ENCODE measurements at places on chromosomes 6 and 20.

DNA sequence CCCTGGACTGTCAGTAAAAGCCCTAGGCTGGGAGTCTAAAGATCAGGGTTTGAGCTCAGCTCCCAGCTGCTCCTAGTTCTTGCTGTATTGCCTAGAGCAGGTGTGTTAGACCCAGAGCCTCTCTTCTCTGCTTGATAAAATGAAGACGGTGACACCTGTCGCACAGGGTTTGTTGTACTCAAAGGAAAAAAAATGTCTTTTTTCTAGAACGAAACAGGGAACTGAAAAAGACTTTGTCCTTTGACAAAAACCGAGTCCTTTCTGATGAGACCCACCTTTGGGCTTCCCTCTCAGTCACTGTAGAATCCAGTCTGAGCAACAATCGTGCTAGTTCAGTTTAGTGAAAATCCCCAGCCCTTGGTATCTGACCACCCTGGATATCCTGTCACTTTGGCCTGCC, 102.1 kb upstream of the LAMP5 start:
- no peak for DNase-seq

- DNase-seq = no peak
Observed at GRCh38 chr6:126803769-126804168, 314.7 kb upstream of the RSPO3 start.

- peak; percentile 49 for DNase-seq
Observed at GRCh38 chr6:75602246-75603105, 796 bp downstream of the SENP6 start.

DNA sequence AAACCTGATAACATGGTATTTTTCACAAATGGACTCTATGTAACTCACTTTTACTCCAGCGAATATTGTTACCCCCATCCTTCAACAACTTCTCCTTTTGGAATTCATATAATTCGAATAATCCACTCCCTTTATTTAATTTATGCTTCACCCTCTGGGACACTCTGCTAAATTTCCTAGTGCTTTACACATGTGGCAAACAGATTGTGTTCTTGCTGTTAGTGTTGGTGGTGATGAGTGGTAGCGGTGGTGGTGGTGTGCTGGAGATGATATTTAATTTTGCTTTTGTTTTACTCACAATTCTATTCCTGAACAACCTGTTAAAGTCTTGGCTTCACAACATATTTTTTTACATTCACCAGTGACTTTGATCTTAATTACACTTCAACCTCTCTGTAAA, 32.8 kb downstream of the HTR1B start:
- DNase-seq = no peak

- no peak for DNase-seq
Observed at GRCh38 chr20:19583532-19584175, 174.4 kb upstream of the RIN2 start.

GRCh38 chr6:236519-236918, 55.8 kb upstream of the DUSP22 start:
- DNase-seq = no peak

DNA sequence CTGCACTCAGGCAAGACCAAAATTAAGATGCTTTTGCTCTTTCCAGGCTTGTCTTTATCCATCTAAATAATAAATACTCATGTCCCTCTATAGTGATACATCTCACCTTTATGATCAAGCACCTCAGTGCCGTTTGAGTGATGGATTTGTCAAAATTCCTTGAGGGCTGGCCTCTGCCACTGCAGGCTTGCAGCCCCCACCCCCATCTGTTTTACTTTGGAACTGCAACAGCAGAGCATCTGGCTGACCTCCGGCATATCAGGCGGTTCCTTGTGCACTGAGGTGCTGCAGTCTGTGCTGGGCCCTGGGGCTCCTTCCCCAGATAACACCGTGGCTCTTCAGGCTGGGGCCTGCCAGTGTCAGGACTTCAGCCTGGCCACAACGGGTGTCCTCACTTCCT, 386.9 kb downstream of the CDH26 start:
- DNase-seq = no peak

GRCh38 chr20:57847104-57847503, 137.3 kb upstream of the PMEPA1 start:
- DNase-seq = no peak

- no peak for DNase-seq
Observed at GRCh38 chr6:40778918-40779317, 191.8 kb upstream of the LRFN2 start.

- DNase-seq = no peak
Observed at GRCh38 chr6:72826744-72827438, 205.0 kb downstream of the KCNQ5 start.

GRCh38 chr20:8946036-8946940, 122.6 kb upstream of the PLCB4 start:
- DNase-seq = no peak
